ENCODE measurements at places on chromosomes 16 and 17.

DNA sequence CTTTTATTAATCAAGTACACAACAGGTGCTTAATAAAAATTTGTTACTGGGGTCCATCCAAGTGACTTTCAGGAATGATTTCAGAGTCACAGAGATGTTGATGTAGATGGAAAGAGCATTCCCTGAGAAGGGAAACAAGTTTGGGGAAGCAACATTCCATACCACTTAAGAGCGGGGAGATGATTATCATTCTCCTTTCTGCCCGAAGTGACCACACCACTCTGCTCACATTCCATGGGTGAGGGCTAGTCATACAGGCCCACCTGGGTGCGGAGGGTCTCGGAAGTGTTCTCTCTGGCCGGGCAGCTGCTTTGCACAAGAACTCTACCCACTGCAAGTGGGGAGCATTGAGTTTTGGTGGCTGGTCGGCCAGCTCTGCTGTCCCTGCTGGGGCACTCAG is 231.4 kb downstream of the SNX29 start:
- peak; percentile 32 for DNase-seq

GRCh38 chr17:50790618-50791017 is 23.3 kb upstream of the ANKRD40CL start:
- no peak for DNase-seq

DNA sequence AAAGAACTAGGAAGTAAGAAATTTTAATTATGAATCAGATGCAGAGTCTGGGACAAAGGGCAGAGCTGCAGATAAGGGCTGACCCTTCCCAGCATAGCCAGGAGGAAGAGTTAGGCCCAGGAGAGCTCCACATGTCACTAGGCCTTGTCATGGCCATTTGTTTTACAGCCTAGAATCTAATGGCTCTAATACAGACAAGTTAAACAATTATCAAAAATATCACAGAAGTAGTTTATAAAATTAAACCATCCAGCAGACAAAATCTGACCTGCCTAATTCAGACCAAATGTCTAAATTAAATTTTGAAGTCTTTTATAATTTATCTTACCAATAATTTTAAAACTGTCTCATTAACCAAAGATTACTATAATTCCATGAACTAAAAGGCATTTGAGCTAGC is 1369.5 kb downstream of the CDH11 start:
- no peak for DNase-seq

DNA sequence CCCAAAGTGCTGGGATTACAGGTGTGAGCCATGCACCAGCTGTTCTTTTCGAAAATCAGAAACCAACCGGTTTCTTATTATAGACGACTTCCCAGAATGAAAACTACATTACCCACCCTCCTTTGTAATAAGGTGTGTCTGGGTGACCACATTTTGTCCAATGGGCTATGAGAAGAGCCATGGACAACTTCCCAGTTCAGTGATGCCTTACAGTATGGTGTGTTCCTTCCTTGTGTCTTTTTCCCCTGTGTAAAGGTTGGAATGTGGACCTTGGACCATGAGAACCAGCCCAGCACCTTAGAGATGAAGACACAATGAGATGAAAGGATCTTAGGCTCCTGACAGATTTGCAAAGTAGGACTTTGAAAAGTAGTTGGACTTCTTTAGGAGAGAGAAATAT is 85.0 kb upstream of the ATF7IP2 start:
- DNase-seq = no peak

GRCh38 chr16:57972306-57972705 is 1.4 kb upstream of the CNGB1 start:
- no peak for DNase-seq

- no peak for DNase-seq
Observed at GRCh38 chr16:74321356-74321755, 24.7 kb downstream of the PSMD7 start.

DNA sequence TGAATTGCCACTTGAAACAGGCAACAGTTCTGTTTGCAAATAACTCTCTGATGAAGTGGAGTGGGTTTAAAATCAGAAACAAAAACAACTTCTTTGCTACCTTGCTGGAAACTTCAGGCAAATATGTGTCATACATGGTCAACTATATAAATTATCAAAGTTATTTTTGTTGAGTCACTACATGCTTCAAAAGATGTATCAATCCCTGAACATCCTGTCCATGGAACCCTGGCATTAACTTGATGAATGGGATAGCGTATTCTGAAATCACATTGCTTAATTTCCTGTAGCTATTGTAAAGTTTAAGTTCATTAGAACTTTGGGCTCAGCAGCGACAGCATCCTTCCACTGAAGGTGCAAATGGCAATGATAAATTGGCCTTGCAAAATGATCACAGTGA is 213.6 kb upstream of the MAF start:
- DNase-seq = no peak

- no peak for DNase-seq
Observed at GRCh38 chr17:57623620-57624019, 121.5 kb downstream of the CCDC182 start.

DNA sequence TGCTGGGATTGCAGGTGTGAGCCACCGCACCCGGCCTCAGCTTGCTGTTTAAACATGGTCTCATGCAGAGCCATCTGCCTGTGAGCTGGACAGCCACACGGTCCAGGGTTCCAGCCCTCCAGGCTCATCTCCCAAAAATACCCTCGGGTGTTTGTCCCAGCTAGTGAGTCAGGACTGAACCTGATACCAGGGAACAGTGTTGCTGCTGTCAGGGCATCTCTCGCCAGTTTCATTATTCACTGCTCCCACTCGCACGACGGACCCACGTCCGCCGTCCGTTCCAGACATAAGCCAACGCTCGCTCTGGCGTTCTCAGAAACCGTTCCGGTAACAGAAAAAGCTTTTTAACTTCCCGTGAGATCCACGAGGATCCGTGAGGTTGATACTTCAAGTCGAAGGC is 77.6 kb downstream of the NXN start:
- no peak for DNase-seq

GRCh38 chr16:22816475-22816874 is 2.5 kb downstream of the HS3ST2 start:
- DNase-seq = no peak

- DNase-seq = peak; percentile 89
Observed at GRCh38 chr17:45948498-45948880, 50.6 kb upstream of the STH start.

DNA sequence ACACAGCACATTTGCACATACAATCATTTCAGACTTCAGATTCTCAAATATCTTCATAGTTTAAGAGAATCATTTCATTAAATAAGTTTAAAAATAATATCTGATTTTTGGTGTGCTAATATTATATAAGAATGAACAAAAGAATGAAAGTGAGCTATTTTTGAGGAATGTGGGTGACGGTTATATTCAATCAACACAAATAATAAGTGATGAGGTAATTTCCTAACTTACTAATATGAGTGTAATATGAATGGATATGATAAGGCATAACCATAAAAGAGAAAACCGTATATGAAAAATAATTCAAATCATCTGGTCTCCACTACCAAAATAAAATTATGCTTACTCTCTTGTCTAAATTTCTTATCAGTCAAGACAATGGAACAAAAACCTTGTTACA is 68.4 kb upstream of the NACA2 start:
- DNase-seq = no peak

DNA sequence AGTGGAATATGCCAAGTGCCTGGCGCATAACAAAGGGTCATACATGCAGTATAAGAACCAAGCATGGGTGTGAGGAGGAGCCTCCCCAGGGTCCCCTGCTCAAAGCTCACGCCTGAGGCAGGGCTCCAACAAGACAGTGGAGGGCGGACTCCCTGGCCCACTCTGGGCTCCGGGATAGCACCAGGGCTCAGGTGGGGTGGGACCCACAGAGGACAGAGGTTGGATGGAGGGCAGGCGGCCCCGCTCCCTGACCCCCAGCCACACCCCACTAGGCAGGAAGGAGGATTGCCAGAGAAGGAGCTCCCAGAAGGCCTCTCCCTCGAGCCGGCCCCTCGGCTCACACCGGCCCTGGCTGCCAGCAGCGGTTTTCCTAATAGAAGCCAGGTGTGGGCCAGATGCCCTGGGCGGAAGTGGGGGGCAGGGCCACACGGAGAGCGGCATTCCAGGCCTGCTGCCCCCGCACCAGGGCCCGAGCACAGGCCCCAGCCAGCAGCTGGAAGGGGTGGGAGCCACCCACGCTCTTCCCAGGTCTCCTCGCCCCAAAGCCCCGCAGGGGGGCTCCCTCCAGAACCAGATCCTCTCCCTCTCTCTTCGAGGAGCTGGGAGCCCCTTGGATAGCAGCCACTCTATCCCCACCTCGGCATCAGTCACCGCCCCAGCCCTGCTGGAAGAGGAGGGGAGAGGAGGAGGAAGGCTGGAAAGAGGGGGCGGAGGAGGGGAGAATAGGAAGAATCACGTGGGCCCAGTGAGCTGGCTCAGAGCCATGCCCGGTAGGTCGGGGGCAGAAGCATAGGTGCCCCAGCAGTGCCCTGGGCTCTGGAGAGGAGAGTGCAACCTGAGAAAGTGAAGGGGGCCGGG is 21.0 kb downstream of the VASN start:
- DNase-seq = peak; percentile 67

DNA sequence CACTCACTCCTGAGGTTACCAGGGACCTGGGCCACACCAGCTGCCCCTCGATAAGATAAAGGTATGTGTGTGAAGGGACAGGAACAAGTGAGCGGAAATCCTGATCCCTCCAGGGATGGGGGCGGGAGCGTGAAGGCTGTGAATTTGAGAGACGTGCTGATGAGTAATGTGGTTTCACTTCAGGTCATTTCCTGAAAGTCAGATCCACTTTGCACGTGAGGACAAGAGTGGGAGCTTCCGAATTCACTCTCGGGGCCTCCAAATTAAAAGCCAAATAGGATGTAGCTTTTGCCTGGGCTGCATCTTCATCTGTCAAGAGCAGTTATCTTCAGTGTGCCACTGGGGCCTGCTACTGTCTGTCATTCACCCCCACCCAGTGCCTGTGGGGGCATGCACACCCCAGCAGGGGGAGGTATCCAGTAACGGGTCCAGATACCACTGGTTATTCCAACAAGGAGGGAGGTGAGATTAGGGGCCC is 87.4 kb upstream of the LHX1 start:
- no peak for DNase-seq

- DNase-seq = no peak
Observed at GRCh38 chr17:80422981-80423380, 8.0 kb downstream of the ENDOV start.

GRCh38 chr17:57355090-57355859 is 99.0 kb downstream of the MSI2 start:
- DNase-seq = peak; percentile 67

GRCh38 chr16:57313509-57313908 is 29.0 kb upstream of the PLLP start:
- no peak for DNase-seq

Measured in trophoblast cell (in vitro differentiated cells and primary cell).